AG09309 (cell line): ENCODE measurements at places on chromosomes 6 and 20.

DNA sequence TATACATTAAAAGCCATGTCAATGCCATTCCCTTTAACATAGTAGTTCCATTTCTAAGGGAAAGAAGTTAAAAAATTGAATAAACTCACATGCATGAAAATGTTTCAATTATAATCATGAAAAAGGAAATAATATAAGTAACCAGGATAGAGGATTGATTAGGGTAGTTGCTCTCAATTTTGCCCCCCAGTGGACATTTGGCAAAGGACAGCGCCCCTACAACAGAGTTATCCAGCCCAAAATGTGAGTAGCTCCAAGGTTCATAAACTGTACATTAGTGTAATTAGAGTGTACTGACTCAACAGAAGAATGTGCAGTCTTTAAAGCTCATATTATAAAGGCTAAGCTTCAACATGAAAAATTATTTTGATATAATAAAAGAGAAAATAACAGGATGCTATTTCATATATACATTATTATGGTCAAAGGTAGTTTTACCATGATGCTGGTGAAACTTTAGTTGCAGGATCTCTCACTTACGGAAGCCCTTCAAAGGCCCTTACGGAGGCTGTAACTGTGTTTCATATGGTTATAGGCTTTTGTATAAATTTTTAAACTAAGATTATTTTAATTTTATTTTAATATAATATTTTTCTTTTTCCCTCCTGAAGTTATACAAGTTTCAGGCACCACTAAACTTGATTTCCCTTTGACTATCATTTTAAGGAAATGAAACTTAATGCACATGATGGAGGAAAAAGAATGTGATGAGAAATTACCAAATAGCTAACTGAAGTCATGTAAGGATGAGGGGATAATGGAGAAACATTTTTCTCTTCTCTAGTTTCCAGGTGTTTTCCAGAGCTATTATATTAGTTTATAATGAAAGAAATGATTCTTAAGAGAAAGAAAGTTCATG lies 403.6 kb downstream of the PLCB1 start:
- no peak for DNase-seq

DNA sequence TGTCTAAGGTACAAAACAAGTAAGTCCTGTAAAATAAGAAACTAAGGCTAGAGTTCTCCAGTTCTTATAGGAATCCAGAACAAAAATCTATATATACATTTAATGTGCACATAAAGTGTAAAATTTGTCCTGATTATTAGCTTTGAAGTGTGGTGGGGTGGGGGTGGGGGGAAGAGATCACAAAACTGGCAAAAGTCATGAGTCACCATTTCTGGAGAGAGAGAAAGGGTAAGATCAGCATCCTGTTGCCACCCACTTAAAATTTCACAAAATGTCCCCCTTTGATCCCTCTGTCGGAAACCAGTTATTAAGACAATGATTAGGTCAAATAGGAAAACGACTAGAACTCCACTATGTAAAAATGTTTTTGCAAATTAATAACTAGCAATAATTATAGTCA lies 482.0 kb upstream of the POU3F2 start:
- DNase-seq, result no peak

GRCh38 chr20:12638633-12639312 lies 370.0 kb upstream of the SPTLC3 start:
- no peak for DNase-seq

DNA sequence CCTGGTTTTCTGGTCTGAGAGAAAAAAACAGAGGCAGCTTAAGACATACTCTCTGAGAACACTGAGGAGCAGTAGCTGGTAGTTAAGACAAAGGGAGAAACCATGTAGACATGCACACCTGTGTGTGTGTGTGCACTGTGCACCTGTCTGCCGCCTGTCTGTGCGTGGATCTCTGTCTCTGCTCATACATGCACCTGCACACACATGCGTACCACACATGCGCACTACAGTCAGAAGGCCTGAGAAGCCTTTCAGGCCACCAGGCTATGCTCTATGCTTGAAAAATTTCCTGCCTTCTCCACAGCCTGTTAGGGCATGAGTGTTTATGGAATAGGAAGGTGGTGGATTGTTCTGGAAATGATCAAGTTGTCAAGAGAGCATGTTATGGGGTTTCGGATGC lies 103.5 kb downstream of the CDH4 start:
- DNase-seq, result no peak

DNA sequence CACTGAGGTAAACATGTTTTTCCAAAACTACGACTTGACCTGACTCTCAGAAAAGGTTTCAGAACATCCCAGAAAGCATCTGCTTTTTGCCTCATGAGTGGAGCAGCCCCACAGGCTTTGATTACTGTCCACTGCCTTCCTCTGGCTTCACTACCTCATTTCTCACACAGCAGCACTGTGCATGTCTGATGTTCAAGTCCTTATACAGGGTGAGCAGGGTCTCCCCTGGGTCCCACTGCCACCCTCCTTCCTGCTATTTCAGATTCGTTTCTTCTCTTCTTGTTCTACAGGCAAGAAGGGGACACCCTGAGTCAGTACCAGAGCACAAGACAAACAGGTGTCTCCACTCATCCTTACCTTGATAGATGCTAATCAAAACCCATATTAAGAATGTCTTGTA lies 64.7 kb upstream of the NFATC2 start:
- DNase-seq, result no peak

DNA sequence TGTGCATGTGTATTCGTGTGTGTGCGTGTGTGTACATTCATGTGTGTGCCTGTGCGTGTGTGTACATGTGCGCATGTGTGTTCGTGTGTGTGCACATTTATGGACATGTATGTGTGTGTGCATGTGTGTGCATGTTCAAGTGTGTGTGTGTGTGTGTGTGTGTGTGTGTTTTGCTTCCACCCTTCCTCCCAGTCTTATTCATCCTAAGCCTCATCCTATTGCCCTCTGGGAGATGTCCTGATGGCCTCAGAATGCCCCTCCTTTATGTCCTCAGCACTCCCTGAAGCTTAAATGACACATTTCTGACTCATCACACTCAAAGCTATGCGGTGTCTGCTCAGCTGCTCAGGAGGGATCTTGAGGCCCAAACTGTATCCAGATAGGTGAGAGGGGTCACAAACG lies 76.6 kb upstream of the CCDC167 start:
- DNase-seq, result peak; percentile 29
